Activated T-cell treated with anti-CD3 and anti-CD28 coated beads for 24 hours (primary cell): ENCODE measurements at places on chromosomes 6 and 20.

DNA sequence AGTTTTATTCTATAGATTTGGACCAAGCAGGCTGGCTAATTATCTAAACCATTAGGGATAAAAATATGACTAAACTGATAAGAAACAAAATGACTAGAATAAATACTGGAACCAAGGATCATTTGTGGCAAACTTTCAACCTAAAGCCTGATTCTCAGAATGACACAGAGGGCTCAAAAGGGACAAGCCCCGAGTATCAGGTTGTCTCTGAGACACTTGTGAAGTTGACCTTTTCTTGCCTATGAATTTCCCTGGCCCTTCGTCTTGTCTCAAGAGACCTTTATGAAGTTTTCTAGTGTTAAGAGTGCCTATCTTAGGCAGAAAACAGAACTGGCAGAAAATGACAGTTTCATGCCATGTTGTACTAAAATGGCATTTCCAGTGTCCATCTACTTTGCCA is 68.3 kb downstream of the IMPG1 start:
- no peak for DNase-seq

DNA sequence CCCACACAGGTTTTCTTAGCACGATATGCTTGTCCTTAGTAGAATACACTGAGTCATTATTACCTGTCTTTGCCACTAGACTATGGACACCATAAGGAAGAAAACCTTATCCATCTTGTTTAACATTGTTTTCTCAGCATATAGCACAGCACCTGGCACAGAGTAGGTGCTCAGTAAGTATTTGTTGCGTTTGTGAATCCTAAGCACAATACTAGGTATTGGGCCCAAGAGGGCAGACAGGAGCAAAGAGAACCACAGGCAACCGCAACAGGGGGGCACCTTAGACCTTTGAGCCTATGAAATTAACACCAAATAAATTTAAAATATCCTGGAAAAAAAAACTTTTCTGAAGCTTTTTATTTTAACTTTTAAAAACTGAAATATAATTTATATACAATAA is 3.7 kb upstream of the NCOA6 start:
- DNase-seq = no peak

GRCh38 chr6:168988801-168989200 is 264.8 kb downstream of the THBS2 start:
- no peak for DNase-seq

DNA sequence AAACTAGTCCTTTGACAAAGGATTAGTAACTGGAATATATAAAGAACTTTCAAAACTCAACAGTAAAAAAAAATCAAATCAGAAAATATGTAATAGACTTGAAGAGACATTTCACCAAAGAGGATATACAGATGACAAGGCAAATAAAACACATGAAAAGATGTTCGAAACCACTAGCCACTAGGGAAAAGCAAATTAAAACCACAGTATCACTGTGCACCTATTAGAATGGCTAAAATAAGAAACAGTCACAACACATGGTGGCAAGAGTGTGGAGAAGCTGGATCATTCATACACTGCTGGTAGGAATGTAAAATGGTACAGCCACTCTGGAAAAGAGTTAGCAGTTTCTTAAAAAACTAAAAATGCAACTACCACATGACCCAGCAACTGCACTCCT is 14.9 kb downstream of the ZBTB2 start:
- DNase-seq = no peak

- no peak for DNase-seq
Measured at GRCh38 chr6:95423331-95423730, 154.0 kb upstream of the MANEA start.

GRCh38 chr6:3732345-3733141 is 19.0 kb downstream of the PXDC1 start:
- peak; percentile 41 for DNase-seq

DNA sequence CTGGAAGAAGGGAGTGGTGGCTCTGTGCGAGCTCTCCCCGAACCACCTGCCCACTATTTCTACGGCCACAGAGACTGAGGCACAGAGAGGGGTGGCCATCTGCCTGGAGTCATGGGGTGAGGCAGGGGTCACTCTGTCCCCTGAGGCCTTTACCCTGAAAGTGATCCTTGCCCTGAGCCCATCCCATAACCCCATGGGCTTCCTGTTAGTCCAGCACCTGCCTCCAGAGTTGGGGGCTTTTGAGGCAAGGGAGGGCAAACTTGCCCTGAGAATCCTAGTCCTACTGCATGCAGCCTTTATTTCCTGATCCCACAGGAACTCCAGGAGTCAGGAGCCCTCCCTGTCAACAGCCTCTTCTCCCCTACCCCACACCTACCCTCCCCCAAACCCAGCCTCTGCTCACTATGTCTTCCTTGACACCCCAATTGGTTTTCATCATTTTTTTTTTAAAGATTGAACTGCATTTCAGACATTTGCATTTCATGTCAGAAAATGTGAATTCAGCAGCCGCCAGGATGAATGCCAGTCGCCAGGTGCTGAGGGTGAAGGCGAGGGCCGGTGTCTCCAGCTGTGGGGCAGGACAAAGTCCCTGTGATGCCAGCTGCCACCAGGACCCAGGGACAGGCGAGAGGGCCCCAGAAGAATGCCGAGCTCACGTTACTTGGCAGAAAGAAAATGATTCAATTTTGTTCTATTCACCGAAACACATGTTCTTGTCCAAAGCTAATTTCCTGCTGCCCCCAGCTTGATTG is 47.6 kb upstream of the NNAT start:
- no peak for DNase-seq

GRCh38 chr6:68695838-68696237 is 60.8 kb downstream of the ADGRB3 start:
- no peak for DNase-seq

DNA sequence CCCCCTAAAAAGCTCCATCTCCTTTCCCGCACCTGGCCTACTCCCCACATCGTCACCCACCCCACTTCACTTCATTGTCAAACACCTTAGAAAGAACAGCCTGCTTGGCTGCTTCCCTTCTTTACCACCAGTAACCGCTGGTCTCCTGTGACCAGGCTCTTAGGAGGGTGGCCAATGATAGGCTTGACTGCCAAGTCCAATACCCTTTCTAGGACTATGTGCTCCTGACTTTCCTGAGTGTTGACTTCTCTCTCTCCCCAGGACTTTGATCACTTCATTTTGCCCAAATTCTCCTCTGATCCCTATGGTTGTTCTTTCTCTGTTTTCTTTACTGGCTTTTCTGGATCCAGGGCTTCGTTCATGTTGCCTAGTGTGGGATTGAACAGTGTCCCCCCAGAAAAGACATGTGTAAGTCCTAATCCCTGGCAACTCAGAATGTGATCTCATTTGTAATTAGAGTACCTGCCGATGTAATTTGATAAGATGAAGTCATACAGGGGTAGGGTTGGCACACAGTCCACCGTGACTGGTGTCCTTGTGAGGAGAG is 254.0 kb downstream of the GMDS start:
- no peak for DNase-seq

- no peak for DNase-seq
Measured at GRCh38 chr6:50353603-50354002, 303.9 kb upstream of the DEFB112 start.

DNA sequence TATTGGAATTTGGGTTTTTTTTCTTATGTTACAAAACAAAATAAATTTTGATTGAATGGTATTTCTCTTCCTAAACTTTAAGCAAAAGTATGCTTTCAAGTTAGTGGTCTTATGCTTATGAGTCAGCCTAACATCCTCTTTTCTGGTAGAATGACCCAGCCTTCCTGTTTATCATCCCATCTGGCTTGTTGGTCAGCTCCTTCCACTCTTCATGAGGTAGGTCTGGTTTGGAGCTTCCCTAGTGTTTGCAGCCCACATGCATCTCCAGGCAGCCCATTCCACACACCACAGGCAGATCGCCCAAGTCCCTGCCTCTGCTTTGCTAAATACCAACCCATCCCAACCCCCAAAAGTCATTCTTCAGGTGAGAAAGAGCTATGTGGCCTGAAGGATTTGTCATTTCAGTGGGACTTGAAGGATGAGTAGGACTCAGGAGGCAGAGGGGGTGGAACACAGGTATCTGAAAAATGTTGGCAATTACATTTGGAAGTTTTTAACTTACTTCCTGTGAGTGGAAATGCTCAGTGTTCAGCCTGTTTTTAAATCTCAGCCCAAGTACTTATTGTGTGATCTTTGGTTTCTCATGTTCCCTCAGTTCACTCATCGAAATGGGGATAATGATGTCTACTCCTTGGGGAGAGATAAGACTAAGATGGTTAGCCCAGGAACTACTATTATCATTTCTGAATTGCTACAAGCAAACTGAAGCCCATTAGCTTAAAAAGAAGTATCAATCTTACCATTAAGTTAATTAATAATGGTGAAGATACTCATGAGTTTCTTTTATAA is 294.0 kb downstream of the ADGB start:
- no peak for DNase-seq

GRCh38 chr6:139325125-139325524 is 33.3 kb upstream of the TXLNB start:
- DNase-seq = no peak

GRCh38 chr6:7050872-7051779 is 56.6 kb upstream of the RREB1 start:
- no peak for DNase-seq

DNA sequence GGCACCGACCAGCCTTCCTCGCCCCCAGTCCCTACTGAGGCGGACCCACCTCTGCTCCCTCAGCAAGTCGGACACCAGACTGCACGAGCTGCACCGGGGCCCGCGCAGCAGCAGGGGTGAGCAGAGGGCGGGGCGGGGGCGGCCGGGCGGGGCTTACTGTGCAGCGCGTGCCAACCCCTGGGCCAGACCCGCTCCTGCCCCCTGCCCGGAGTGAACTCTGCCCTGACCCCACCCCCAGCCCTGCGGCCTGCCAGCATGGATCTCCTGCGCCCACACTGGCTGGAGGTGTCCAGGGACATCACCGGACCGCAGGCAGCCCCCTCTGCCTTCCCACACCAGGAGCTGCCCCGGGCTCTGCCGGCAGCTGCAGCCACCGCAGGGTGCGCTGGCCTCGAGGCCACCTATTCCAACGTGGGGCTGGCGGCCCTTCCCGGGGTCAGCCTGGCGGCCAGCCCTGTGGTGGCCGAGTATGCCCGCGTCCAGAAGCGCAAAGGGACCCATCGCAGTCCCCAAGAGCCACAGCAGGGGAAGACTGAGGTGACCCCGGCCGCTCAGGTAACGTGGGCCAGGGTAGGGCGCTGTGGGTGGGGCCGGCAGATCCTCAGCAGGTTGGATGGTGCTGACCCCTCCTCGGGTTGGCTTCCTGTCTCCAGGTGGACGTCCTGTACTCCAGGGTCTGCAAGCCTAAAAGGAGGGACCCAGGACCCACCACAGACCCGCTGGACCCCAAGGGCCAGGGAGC is 1.5 kb upstream of the SLC2A4RG start:
- peak; percentile 23 for DNase-seq

- DNase-seq = no peak
Measured at GRCh38 chr6:37741757-37742400, 44.2 kb upstream of the MDGA1 start.

- no peak for DNase-seq
Measured at GRCh38 chr20:46119028-46119546, 973 bp downstream of the CD40 start.

DNA sequence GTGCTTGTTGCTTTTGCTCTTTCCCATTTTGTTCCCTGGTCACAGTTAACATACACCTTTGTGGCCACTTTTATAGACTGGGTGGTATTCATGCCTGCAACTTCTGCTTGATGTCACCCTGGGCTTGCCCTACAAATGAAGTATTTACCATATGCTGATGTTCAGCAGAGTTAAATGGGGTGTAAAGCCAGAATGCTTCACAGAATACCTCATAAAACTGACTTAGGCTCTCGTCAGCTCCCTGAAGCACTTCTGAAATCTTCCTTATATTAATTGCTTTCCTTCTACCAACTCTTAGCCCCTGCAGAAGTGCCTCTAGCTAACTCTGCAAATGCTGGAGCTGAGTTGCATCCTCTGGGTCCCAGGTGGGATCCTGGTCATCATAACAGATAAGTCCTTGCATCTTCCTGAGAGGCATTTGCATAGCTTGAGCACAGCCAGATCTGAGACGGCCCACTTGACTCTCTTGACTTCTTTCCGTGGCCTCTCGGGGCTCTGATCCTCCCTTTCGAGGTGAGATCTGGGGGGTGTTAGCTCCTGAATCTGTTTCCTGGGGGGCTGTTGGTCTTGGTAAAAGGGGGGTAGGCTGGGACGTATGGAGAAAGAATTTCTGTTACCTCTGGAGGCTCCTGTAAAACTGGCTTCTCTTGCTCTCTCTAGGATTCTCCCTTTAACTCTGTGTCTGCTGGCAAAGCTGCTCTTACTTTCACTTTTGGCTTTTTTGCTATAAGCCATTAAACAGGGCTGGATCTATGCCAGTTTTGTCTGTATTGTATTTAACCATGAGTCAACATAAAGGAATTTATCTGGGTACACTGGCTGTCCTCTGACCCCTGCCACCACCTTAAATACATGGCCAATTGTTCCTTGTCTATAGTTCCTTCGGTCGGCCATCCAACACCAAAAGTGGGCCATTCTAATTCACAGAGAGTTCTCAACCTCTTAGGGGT is 223.0 kb upstream of the SYNCRIP start:
- DNase-seq = no peak

GRCh38 chr6:42047213-42047590 is 3.1 kb upstream of the TAF8 start:
- DNase-seq = no peak

DNA sequence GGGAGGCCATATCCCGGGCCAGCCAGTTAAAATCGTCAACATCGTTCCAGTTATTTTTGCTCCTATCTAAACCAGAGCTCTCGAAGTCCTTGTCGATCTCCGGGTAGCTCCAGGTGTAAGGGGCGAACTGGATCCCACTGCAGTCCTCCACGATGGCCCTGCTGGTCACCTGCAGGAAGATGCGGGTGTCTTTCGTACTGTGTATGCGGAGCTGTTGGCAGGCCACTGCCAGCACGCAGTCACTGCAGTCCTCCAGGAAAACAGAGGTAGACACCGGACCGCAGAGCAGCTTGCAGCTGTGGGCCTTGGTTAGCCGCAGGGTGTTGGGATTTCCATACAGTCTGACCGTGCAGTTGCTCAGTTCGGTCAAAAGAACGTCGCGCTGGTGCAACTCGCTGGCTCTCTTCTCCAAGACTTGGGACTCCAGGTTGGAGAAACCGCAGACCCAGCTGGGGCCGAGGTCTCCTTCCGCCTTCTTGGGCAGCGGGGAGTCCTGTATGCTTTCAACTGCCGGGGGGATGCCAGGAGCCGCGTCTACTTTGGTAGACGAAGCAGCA is 742 bp downstream of the TBCC start:
- peak; percentile 11 for DNase-seq

GRCh38 chr20:1900321-1900801 is 5.2 kb downstream of the SIRPA start:
- no peak for DNase-seq

- no peak for DNase-seq
Measured at GRCh38 chr6:158661156-158661685, 11.4 kb downstream of the SYTL3 start.
